ENCODE measurements at places on chromosomes 3 and 15.
A peak's percentile ranks its signal among the peaks of the same experiment; 100 is the strongest.

- peak; percentile 64 for DNase-seq
These were observed 3.3 kb downstream of the TUBGCP5 start for GRCh38 chr15:23035964-23036566.

GRCh38 chr3:100756441-100756840 is 47.1 kb downstream of the TFG start:
- no peak for DNase-seq

- no peak for DNase-seq
These were observed 98.0 kb upstream of the SLC25A36 start for GRCh38 chr3:140843656-140844055.

DNA sequence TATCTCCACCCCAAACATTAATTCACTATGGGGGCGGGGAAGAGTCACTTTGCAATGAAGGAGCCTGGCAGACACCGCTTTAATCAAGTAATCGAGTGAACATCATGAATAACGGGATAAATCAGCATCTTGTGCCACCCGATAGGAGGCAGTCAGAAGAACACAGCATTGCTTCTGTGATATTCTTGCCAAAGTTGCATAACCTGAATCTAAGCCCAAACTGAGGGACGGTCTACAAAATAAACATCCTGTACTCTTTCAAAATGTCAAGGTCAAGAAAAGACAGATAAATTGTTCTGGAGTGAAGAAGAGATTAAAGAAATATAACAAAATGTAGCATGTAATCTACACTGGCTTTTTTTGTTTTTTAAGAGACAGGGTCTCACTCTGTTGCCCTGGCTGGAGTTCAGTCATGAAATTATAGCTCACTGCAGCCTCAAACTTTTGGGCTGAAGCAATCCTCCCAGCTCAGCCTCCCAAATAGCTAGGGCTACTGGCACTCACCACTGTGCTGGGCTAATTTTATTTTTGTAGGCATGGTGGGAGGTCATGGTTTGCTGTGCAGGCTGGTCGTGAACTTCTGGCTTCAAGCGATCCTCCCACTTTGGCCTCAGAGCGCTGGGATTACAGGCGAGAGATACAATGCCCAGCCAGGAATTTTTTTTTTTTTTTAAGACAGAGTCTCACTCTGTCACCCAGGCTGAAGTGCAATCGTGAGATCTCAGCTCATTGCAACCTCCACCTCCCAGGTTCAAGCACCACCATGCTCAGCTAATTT is 20.1 kb upstream of the VWA5B2 start:
- DNase-seq: no peak

GRCh38 chr3:98735761-98736269 is 27.3 kb upstream of the ST3GAL6 start:
- no peak for DNase-seq

DNA sequence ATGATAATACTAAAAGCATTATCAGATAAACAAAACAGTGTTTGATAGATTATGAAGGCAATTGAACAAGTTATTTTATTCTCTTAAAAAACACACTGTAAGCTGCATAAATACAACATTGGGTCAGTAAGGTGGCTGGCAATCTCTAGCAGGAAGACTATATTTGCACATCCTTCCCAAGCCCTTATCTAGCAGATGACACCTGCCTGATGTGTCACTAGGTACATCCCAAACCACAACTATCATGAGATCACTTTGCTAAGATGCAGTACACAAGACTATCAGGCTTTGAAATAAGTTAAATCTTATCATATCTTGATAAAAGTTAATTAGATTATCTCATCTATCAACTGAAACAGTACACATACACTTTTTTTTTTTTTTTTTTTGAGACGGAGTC is 417.4 kb downstream of the MECOM start:
- no peak for DNase-seq

DNA sequence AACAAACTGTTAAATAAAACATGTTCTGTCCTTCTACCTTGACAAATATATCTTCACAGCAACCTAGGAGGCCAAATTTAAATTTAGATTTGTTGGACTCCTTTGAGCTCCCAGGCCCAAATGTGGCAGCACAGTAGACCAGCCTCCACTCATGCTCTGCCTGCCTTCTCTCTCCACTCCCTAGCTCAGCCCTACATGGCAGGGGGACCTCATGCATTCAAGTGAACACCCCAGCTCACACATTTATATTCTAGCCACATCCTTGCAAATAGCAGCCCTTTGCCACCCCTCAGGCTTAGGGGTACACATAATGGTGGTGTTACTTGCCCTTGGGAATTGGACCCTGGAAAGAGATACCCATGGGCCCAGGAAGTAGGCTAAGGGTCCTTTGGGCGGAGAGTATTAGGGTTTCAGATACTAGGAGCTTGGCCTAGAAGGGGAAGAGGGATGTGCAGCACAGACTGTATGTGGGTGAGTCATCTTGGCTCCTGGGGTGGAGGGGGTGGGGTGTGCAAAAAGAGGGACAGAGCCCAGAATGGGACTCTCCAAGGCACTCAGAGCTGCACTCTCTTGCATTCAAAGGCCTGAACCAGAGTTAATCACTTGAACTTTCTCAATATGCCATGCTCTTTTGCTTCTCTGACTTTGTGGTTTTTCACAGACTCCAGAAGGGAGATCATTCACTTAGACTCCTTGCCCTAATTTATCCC is 268.4 kb upstream of the ROPN1 start:
- no peak for DNase-seq

DNA sequence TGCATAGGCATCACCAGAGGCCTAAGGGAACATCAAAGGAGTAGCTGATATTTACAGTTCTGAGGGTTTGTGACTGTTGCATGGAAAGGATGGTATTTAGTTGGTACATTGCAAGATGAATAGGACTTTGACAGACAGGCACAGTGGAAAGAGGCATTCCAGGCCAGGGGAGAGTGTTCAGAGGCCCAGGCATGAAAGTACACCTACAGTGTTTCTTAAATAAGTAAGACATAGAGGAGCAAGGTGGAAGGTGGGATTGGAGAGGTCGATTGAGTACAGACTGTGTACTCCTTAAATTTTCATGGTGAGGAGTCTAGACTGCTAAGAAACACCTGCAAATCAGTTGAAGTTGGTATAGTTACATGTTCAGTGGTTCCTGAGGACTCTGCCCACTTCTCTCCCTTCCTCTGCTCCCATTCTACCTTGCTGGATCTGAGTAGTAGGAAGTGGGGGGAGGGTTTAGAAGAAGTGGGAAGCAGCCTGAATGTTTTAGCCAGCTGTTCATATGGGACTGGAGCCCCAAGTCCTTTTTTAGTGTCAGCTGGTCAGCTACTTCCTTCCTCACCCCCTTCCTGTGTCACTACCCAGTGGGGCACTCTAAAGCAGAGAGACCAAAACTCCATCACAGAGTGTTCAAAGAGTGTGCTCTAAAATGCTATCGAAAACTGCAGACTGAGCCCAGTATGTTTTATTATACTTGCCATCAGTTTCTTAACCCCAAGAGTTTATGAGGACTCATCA is 14.0 kb downstream of the KLHL18 start:
- DNase-seq: no peak

DNA sequence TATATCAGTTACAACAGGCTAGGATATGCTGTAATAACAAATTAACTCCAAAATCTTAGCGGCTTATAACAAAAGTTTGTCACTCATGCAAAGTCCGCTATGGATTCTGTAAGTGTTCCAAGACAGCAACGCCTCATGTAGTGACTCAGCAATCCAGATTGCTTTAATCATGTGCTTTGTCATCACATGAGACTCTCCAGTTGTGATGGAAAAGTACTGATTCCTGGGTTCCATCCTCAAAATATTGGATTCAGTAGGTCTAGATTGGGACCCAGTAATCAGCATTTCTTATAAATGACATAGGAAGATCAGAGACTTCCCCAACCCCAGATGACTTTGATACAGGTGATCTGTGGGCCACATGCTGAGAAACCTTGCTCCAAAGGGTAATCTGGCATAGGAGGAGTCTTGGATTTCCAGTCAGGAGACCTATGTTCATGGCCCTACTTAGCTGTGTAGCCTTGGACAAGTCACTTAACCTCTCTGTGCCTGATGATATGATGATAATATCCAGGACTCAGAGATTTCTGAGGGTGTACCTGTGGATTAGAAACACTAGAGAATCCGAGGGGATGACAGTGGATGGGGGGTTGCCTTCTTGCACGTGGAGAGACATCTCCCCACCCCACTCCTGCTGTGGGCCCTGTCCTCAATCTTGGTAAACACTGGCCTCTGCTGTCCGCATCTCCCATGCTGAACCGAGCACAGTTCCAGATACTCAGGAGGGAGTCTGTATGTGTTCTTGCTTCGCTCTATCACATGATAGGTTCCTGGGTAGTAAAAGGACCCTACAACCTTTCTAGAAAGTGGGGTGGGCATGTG is 65.5 kb downstream of the CORO2B start:
- no peak for DNase-seq

DNA sequence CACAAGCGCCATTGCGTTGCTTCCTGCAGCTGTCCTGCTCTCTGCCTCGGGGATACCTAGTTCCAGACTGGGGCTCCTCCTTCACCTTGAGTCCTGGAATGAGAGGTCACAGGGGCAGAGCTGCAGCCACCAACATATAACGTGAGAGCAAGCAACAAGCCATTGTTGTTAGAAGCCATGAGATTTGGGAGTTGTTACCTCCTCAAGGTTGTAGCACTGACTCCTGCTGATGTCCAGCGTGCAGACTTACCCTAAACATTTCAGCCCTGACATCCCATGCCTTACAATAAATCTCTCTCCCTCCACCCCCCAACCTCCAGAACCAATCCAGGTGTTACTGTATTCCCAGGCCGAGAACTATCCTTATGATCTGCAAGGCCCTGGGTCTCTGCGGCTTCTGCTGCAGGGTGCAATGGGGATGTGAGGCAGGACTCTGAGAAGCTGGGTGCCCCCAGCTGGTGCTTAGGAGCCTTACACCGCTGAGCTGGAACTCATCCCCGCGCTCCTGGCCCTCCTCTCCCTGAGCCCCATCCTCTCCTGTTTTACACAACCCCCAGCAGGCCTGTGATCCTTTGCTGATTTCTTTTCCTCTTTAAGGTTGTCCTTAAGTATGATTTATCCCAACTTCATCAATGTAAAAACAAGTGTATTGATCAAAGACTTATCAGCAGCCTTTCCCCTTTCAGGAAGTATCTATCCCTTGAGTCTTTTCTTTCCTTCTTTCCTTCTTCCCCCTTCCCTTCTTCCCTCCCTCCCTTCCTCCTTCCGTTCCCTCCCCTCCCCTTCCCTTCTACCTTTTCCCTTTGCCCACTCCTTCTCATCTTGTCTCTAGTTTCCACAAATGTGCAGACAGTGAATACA is 84.2 kb upstream of the ABHD2 start:
- no peak for DNase-seq

GRCh38 chr15:86595741-86596140 is 516.1 kb downstream of the AGBL1 start:
- no peak for DNase-seq

DNA sequence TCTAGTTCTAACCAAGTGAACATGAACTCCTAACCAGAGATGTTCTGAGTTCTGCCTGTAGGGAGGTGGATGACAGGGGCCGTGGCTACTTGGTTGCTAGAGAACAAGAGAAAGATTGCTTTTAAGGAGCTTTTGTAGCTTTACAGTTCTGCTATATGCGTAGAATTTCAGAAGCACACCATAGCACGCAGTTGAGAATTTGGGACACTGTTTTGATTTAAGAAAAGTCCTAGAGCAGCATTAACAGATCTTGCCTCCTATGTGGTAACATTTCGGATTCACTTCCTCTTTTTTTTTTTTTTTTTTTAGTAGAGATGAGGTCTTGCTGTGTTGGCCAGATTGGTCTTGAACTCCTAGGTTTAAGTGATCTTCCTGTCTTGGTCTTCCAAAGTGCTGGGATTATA is 181.7 kb downstream of the TCF12 start:
- DNase-seq: no peak

- DNase-seq: no peak
These were observed 357.1 kb upstream of the PROK2 start for GRCh38 chr3:72142028-72142427.

- no peak for DNase-seq
These were observed 60.6 kb upstream of the IL12A start for GRCh38 chr3:159928071-159928491.

GRCh38 chr3:170180079-170180907 is 1.2 kb downstream of the PHC3 start:
- peak; percentile 60 for DNase-seq

DNA sequence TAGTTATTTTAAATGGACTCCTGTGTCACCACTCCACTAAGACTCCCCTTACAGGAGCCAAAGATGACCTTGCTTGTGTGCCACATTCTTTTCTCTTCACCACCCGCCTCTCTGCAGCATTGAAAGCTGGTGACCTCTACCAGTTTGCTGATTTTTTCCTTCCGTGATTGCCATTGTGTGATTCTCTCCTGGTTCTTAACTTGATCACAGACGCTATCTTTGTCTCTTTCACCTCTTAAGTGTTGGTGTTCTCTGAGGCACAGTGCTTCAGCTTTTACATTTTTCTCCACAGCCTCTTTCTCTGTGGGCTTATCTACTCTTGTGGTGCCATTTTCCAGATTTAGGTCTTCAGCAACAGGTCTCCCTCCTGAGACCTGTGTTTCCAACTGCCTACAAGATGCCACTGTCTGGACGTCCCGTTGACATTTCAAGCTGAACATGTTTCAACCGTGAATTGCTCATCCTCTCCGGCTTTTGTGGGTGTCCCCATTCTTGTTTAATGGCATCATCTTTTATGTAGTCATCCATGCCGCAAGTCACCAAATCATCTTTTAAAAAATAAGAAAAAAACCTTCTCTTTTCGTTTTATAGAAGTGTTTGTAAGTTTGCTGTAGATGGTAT is 26.5 kb downstream of the IQGAP1 start:
- no peak for DNase-seq

GRCh38 chr3:59545374-59545773 is 495.5 kb upstream of the CFAP20DC start:
- DNase-seq: no peak

- no peak for DNase-seq
These were observed 15.3 kb downstream of the RASGRF1 start for GRCh38 chr15:79075256-79075655.

DNA sequence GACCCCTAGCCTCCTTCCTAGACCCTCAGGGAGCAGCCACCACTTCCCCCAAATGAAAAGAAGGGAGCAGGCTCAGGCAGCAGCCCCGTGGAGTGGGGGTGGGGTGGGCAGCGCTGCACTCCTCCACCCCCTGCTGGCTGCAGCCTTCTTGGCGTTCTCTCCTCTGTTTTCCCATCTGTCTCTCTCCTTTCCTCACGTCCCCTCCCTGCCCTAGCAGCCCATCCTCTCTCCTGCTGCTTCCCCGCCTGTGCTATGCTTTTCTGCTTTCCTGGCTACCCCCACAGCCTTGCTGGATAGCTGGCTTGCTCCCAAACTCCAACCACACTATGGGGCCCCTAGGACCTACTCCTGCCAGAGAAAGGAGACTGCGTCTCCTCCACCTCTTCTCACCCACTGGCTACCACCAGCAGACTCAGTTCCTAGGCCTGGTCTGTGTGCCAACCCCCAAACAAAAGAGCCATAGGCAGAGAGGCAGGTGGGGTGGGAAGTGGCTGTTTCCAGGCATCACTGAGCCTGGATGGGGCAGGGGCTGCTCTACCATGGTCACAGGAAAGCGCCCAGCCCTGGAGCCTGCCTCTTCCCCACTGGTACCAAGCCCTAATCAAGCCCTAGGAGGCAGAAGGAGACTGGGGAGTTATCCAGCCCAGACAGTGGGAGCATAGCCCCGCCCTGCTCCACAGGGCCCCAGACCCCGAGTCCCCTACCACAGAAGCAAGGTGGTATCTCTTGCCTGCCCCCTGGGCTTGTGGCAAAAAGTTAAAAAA is 3.4 kb upstream of the DISP2 start:
- DNase-seq: no peak

Measured in CD4-positive, alpha-beta T cell treated with Interleukin-17A for 1 hour (primary cell).